Bronchus fibroblast of lung (primary cell): ENCODE measurements at places on chromosomes 16 and 17. TPM values are rescaled to one million over a fixed set of nuclear protein-coding genes. Genes with fewer than 3 reads are reported as not detected.

The MAP2K4 gene
- 17.5 TPM in 2 replicates for total RNA-seq

The LGALS9B gene
- not detected in 2 replicates for total RNA-seq

The FKBP10 gene
- total RNA-seq = 235 and 246 TPM in 2 replicates

The LLGL1 gene
- 49.1 and 54.1 TPM in 2 replicates for total RNA-seq

The STH gene
- not detected in 2 replicates for total RNA-seq

The TMEM235 gene
- total RNA-seq = not detected in 2 replicates

The SLFN13 gene
- total RNA-seq = 3.9 and 4.2 TPM in 2 replicates

The WFIKKN1 gene
- 0.30 and 0.50 TPM in 2 replicates for total RNA-seq

The MPV17L gene
- 0.50 and 0.59 TPM in 2 replicates for total RNA-seq

The PROCA1 gene
- total RNA-seq = 1.8 and 2.9 TPM in 2 replicates

The RNF157 gene
- 1.0 and 2.5 TPM in 2 replicates for total RNA-seq

The NOTUM gene
- not detected in 2 replicates for total RNA-seq

The KRT25 gene
- not detected in 2 replicates for total RNA-seq

The SHISA6 gene
- not detected in 2 replicates for total RNA-seq

The COQ9 gene
- total RNA-seq = 35.7 and 41.9 TPM in 2 replicates

The SEPTIN12 gene
- total RNA-seq = not detected in 2 replicates

The RNF151 gene
- total RNA-seq = not detected in 2 replicates

The CD300LD gene
- not detected in 2 replicates for total RNA-seq

The ASPA gene
- under 0.01 TPM in 1 of 2 replicates, not detected in the other for total RNA-seq

The NEUROD2 gene
- not detected in 2 replicates for total RNA-seq

The DLX3 gene
- total RNA-seq = not detected in 2 replicates

The NKD1 gene
- under 0.01 TPM in 2 replicates for total RNA-seq

The MARVELD3 gene
- not detected in 2 replicates for total RNA-seq

The CDH8 gene
- total RNA-seq = not detected in 2 replicates

The ALOX15B gene
- total RNA-seq = under 0.01 TPM in 1 of 2 replicates, not detected in the other
